ENCODE measurements at places on chromosomes 6 and 20.

GRCh38 chr20:4949833-4950178 lies 51.5 kb downstream of the SLC23A2 start:
- peak; percentile 26 for DNase-seq

DNA sequence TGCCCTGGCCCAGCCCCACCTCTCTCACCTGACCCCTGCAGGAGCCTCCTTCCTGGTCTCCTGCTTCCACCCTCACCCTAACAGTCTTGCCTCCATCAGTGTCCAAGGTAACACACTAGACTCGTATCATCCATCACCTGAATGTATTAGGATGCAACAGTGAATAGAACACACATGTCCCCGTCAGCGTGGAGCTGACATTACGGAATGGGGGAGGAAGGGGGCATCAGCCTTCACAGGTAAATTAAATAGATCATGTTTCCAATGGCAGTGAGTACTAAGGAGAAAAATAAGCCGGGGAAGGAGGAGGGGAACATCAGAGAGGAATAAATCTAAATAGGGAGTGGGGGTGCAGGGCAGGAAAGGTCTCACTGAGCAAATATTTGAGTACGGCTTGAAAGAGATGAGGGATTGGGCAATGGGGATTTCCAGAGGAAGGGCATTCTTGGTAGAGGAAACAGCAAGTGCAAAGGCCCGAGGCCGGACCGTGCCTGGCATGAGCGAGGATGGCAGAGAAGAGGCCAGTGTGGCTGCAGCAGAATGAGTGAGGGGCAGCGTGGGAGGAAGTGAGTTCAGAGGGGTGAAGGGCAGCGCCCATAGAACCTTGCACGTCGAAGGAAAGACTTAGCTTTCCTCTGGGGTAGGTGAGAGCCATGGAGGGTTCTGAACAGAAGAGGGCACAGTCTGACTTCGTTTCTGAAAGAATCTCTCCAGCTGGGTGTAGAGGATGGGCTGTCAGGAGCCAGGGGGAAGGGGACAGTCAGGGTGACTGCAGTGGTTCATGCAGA lies 110.1 kb upstream of the PTPN1 start:
- no peak for DNase-seq

- DNase-seq: no peak
Measured at GRCh38 chr20:38205001-38205400, 39.9 kb upstream of the TGM2 start.

DNA sequence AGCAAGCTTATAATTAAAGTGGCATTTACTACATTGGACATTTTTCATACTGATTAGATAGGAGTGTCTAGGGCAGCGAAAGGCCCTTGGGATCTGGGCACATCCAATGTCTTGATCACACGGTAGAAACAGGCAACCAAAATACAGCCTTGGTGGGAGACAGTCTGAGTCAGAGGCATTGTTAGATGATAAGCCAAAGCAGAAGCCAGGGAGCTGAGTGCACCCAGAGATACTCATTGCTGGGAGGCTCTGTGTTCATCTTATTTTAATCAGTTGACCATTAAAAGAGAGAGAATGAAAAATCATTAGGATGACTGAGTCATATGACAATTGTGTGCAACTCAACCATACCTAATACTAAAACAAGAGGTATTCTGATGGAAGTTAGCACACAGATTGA lies 109.5 kb downstream of the LCA5 start:
- no peak for DNase-seq

DNA sequence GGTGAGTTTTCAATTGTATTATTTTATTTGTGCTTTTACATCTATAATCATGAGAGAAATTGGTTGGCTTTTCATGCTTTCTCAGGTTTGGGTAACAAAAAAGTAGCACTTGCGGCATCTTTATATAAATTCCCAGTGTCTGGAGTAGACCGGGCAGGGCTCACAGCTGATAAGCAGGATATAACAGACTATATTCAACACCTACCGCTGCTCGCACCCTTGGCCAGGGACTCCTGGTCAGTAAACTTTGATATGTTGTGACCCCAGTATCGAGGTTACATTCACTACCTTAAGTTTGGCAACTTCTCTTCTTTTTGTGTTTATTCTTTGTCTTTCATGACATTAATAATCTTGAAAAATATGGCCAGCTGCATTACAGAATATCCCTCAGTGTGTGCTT lies 343.4 kb downstream of the TBC1D32 start:
- DNase-seq: no peak

DNA sequence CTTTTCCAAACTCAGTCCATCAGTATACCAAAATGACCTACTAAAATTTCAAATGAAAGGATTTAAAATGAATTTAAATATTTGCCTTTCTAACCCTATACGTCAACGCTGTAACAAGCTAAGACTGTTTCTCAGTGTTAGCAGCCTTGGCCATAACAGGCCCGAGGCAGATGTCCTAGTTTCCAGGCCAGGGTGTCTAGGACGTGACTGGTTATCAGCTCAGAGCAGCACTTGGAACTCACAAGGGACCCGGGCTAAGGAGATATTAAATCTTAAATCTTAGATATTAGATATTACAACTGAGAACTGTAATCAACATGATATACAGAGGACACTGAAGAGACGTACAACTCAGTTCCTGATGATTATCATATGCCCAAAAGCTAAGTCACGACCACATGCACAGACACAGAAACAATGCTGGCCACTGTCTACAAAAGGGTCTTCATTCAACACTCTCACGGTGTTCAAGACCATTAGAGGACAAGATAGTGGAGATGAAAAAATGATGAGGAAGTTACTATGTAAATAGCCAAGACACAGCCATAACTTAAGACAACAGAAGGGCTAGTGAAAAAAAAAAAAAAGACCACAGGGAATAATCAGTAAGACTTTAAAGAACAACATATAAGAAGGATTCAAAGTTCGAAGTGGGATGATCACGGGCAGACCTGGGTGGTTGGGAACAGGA lies at the start of gene CLDN20:
CLDN20 (plus strand) TSS at position 641 of the 691 bp plus-strand sequence. CDS start 11,707 bp downstream, outside the sequence.
- DNase-seq: no peak

GRCh38 chr6:158707821-158708195 lies 58.0 kb downstream of the SYTL3 start:
- DNase-seq: no peak

DNA sequence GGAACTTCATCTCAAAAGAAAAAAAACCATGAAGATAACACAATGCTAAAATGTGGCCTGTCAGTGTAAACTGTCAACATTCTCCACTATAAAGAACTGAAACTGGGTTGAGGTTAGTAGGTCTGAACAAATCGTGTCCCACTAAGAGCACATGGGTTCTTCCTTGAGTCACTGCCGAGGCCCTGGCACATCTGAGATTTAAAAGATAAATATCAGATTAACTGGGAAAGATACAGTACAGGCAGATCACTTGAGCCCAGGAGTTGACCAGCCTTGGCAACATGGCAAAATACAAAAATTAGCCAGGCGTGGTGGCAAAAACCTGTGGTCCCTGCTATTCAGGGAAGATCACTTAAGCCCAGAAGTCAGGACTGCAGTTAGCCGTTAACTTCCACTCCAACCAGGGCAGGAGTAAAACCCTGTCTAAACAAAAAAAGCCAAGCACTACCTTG lies 5.6 kb downstream of the EEF1A1 start:
- DNase-seq: no peak

- peak; percentile 40 for DNase-seq
Measured at GRCh38 chr6:154448448-154449096, 61.9 kb downstream of the CNKSR3 start.

DNA sequence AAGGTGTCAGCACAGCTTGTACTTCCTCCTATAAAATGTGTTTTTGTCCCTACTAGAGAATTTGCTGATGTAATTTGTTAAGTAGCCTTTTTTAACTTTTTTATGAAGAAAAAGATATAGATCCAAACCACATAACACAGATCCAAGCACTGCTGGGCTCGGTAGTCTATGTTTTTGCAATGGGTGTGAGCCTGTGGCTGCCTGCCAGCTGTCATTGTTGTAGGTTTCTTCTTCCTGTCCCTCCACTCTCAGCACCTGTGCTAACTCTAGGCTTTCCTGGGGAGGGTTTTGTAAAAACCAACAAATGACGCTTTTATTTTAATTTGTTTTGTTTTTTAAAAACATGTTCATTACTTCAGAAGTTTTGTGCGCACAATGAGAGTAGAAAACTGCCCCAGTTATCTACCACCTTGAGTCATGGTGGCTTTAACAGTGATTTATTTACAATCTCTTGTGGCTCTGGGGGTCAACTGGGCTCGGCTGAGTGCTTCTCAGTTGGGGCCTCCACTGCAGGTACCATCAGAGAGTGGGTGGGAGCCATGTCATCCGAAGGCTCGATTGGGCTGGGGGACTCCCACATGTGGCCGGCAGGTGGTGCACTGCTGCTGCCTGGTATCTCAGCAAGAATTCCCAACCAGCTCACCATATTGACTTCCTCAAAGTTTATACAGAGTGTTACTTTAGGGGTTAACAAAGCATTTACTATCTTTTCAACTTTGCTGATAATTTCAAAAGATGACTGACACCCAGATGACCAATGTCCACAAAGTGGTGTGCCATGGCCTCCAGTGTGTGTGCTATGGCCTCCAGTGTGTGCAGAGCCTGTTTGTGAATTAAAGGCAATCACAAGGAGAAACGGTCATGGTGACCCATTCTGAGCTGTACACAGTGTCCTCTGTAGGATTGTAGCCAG lies 3.0 kb upstream of the CCR6 start:
- DNase-seq: no peak

GRCh38 chr6:83006270-83006905 lies 59.3 kb downstream of the UBE3D start:
- DNase-seq: no peak

- no peak for DNase-seq
Measured at GRCh38 chr20:9100691-9101090, 31.8 kb downstream of the PLCB4 start.

GRCh38 chr6:169112483-169113320 lies 140.9 kb downstream of the THBS2 start:
- DNase-seq: no peak

- no peak for DNase-seq
Measured at GRCh38 chr20:3275966-3276679, 37.1 kb upstream of the SLC4A11 start.

GRCh38 chr6:33967966-33968724 lies 164.3 kb upstream of the MLN start:
- DNase-seq: no peak

DNA sequence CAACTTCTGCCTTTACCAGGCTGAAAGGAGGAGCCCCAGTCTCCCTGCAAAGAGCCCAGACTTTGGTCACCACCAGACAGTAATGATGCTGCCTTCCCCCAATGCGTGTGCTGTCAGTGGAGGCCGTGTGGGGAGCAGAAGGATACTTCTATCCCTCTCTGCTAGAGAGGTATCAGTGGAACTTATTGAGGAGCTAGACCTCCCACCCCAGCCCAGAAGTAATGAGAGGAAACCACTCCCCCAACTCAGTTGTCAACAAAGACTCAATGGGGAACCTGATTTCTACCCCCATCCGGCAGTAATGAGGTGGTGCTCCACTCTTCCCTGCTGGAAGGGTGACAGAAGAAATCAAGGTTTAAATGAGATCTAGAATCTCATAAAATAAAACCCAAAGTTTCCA lies 4.4 kb upstream of the WFDC8 start:
- no peak for DNase-seq

GRCh38 chr20:3658716-3659491 lies 4.3 kb downstream of the GFRA4 start:
- DNase-seq: no peak

- no peak for DNase-seq
Measured at GRCh38 chr20:4045741-4046140, 30.4 kb upstream of the RNF24 start.

- DNase-seq: no peak
Measured at GRCh38 chr6:100488244-100488643, 23.5 kb upstream of the SIM1 start.

- DNase-seq: no peak
Measured at GRCh38 chr6:5457983-5458683, 196.8 kb downstream of the FARS2 start.

- DNase-seq: no peak
Measured at GRCh38 chr6:155388591-155388990, 67.0 kb downstream of the NOX3 start.

DNA sequence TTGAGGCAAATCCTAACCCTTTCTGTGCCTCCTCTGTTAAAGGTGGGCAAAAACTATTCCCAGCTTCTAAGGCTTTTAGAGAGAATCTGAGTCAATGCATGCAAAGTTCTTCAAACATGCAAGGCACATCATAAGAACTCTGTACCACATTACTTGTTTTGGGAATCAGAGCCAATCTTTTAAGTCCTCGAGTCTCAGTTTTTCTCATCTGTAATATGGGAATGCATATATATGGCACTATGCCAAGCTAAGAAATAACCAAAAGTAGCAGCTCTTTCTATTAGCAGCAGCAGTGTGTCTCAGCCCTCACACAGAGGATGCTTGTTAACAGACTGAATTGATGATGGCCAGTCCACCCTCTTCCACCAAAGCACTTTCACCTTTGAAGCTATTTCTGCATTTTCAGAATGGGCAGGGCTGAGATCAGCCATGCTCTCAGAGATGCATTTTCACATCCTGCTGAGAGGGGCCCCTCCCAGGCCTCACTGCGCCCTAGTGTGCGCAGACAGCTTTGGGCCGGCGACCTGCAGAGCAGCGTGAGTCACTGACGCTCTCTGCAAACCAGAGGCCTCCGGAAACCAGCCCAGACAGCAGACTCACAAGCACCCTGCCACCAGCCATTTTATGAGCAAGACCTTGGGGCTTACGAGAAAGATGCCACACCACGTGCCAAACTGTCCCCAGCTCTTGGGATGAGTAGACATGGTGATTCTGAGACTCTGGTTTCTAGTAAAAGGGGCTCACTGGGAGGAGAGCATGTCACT lies 138.0 kb downstream of the NFATC2 start:
- DNase-seq: no peak
